ENCODE measurements at places on chromosomes 16 and 17.

- no peak for DNase-seq
Measured at GRCh38 chr16:50613281-50613963, 65.2 kb downstream of the NKD1 start.

- DNase-seq: no peak
Measured at GRCh38 chr17:1919201-1919600, 89.4 kb downstream of the RPA1 start.

DNA sequence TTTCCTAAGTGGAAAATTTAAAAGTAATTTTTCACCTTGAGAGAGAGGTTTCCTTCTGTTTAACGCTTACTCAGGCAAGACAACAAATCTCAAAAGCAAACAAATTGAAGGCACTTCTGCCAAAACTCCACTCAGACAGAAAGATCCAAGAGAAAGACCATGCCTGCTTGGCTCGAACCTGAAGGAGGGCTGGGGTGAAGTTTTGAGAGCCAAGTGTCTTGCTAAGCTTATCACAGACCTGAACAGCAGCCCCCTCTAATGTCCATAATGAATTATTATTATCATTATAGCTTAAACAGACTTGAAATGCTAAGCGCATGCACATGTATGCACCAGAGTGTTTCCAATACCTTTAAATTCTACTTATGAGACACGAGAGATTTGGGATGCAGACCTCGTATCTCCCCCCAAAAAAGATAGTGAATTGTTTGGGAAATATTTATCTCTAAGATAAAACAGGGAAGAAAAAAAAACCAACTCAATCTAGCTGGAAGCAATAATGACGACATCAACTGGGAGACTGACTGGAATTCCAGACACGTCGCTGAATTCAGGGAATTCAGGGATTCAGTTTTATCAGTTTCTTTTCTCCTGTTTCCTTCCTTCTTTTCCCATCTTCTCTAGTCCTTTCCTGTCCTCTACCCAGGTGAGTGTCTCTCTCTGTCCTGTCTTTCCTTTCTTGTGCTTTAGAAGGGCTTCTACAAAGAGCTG lies 473.2 kb downstream of the RBFOX1 start:
- DNase-seq: no peak

- no peak for DNase-seq
Measured at GRCh38 chr17:65048441-65048840, 8.1 kb downstream of the GNA13 start.

GRCh38 chr16:81401035-81401950 lies 43.3 kb upstream of the CMIP start:
- DNase-seq: no peak

DNA sequence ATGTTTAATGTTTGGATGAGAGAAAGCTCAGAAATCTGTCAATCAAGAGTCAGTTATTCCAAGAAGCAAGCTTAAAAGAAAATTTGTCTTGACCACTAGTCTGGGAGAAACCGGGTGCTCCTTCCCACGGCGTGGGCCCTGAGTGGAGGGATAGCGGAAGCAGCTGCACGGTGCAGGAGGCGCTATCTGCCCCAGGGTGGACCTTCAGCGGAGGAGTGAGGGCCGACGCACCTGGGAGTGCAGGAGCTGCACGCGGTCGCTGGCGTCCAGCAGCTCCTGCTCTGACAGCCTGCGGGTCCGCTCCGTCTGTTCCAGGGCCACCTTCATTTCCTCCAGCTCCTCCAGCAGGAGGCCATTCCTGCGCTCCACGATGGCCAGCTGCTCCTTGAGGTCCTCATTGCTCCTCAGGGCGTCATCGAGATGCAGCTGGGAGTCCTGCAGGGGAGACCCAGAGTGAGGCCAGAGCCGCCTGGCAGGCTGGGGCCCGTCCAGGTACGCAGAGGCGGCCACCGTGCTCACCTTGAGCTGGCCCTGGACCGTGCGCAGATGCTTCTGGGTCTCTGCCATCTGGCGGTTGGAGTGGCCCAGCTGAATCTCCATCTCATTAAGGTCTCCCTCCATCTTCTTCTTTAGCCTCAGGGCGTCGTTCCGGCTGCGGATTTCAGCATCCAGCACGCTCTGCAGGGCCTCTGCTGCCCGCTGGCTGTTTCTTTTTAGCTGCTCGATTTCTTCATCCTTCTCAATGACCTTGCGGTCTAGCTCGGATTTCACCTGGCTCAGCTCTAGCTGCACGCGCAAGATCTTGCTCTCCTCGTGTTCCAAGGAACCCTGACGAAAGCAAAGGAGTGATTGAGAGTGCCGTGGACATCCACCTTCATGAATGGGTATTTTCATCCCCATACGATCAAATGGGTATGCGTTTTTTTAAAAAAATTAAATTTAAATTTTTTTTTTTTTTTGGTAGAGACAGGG lies 63.5 kb downstream of the MYH13 start:
- no peak for DNase-seq

GRCh38 chr16:23434380-23434779 lies 18.6 kb downstream of the COG7 start:
- peak; percentile 58 for DNase-seq

GRCh38 chr16:15919331-15919730 lies 30.1 kb upstream of the ABCC1 start:
- DNase-seq: no peak

DNA sequence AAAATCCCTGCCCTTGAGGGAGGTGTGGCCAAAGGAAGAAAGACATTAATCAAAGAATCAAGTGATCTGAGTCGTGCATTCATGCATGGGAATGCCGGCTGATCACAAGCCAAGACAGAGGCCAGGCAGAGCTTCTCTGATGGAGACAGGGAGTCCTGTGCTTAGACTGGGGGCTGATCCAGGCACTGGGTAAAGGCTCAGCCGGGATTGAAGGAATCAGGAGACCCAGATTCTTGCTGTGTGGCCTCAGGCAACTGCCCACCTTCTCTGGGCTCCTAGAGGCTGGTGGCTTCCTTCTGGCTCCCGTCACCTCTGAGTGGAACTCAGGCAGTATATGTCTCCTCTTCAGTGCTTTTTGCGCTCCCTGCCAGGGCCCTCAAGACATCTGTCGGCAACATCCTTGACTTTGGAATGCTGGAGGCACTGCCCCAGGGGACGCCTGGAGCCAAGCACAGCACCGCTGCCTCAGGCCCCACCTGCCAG lies 17.7 kb downstream of the RAI1 start:
- DNase-seq: no peak

GRCh38 chr17:57475796-57476195 lies 219.5 kb downstream of the MSI2 start:
- DNase-seq: no peak

- DNase-seq: no peak
Measured at GRCh38 chr16:26981266-26981938, 85.3 kb upstream of the C16orf82 start.

GRCh38 chr16:77297996-77298395 lies 98.8 kb downstream of the SYCE1L start:
- DNase-seq: no peak

- no peak for DNase-seq
Measured at GRCh38 chr17:44390250-44390870, 911 bp upstream of the ITGA2B start.

GRCh38 chr17:31654936-31655335 lies 204.1 kb downstream of the COPRS start:
- no peak for DNase-seq

- no peak for DNase-seq
Measured at GRCh38 chr16:84583995-84584394, 33.9 kb downstream of the COTL1 start.

- no peak for DNase-seq
Measured at GRCh38 chr16:65212791-65213190, 90.9 kb upstream of the CDH11 start.

- DNase-seq: no peak
Measured at GRCh38 chr16:13767215-13767614, 152.7 kb upstream of the ERCC4 start.

DNA sequence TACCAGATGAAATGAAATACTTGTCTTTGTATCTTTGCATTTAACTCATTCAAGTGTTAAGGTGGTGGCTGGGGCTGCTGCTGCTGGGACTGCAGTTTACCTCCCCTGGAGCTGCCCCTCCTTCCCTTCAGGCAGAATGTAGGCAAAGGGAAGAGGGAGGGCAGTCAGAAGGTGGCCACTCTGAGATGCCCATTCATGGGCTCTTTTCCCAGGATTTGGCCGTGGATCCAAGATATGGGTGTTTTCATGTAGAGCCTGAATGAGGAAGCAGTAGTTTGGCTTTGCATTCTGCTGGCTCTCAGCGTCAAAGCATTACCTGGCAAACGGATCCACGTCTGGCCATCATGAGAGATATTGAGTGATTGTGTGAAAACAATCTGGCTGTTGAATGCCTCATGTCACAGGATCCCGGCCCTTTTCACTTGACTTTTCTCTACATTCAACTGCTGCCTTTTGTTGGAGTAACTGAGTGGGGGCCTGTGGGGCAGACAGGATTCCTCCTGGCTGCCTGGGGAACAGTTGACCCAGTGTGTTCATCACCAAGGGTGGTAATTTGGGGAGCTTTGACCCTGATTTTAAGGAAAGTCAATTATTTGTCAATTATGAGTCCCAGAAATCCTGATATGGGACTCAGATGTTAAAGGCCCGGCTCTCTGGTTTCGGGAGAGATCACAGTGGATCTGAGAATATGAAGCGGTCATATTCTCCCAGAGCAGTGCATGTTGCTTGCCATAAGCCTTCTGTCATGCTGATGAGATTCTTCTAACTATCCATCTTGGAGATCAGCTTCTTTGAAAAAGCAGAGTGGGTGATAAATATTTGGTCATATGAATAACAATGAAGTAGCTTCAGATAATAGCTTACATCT lies 236.8 kb downstream of the IRX3 start:
- DNase-seq: no peak

- DNase-seq: no peak
Measured at GRCh38 chr17:27558842-27559505, 72.0 kb upstream of the LGALS9 start.

DNA sequence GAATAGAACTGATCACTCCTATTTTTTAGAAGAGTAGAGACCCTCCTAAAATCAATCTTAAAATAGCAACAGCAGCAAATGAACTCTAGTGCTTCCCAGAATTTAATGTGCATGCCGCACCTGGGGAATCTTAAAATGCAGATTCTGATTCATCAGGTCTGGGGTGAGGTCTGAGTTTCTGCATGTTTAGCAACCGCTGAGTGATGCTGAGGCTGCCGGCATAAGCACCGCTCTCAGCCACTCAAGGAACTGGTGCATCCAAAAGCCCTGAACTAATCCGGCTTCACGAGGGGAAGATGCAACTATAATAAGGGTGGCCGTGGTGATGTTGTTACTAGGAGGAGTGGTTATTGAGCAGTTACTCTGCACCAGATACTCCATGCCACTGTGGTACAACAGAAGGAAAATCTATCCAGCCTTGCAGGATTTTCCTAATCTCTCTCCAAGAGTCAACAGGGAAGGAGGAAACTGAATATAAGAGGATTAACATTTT lies 19.7 kb downstream of the SDK2 start:
- DNase-seq: no peak

GRCh38 chr17:74810699-74811485 lies 34.7 kb upstream of the NAT9 start:
- DNase-seq: no peak

DNA sequence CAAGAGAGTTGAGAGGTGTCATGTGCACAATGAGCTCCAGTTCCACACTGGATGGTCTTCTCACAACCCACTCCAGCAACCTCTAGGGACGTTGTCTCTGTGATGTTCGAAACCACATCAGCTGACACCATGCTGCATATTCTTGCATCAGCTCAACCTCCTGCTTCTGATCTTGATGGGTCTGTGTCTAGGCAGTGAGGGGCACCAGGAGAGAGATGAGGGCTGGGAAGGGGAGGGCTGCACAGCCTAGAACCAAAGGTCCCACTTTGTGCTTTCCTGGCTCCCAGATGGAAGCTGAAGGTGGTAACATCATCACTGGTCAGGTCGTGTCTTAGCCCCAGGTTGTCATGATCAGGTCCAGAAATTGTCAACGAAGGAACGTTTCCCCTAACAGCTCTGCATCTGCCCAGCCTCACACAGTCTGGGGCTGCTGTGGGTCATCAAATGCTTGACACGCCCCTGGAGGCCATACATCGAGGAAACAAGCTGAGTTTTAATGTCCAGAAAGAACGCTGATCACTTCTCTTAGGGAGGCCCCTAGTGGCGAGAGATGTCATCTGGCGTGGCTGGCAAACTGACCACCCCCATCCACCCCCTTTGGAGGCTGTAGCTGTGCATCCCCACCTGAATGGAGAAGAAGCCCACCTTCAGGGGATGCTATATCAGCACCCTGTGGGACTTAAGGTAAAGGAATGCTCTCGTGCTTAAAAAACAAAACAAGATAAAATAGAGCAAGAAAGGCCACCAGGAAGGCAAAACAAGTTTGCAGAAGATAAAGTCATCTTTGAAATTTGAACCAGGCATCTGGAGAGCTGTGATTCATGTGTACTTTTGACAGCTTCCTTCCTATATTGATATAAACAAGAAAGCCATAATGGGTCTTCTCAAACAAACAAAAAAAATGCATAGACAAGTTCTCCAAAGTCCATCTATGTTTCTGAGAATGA lies 58.3 kb downstream of the WIPI1 start:
- DNase-seq: peak; percentile 58

GRCh38 chr16:17278988-17279387 lies 191.8 kb downstream of the XYLT1 start:
- no peak for DNase-seq

DNA sequence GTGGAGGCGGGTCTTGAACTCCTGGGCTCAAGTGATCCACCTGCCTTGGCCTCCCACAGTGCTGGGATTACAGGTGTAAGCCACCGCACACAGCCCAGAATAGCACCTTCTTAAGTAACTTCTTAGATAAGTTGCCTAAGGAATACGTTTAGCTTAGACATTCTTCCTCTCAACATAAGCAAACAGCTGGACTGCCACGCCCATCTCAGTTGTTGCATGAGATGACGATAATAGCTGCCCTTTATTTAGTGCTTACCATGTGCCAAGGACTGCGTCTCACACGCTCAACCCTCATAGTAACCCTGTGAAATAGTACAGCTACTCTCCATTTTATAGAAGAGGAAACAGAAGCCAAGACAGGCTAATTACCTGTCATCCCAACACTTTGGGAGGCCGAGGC lies 11.8 kb downstream of the HASPIN start:
- no peak for DNase-seq

DNA sequence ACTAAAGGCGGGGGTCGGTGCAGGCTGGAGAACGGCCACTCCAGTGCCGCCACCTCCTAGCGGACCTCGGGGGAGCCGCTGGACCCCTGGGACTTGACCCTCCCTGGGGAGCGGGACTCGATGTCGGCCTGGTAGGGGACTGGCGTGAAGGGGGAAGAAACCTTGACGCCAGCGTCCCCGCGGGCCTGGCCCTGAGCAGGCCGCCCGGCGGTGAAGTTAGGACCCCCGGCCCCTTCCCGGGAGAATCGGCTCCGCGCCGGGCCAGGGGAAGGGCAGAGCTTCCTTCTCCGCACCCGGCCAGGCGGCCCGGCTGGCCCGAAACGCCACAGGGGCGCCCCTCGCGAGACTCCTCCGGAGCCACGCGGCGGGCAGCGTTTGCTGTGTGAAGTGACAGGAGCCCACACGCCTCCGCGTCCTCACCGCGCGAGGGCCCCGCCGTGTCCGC lies 389 bp downstream of the DUS1L start:
- DNase-seq: no peak

- DNase-seq: no peak
Measured at GRCh38 chr16:77541165-77541564, 106.3 kb upstream of the ADAMTS18 start.

Data from NCI-H1930 (cell line).